GM12891 (cell line): ENCODE measurements at places on chromosomes 12 and 14.

- no peak for DNase-seq
These were observed 125.0 kb downstream of the AKAP6 start for GRCh38 chr14:32453857-32454810.

DNA sequence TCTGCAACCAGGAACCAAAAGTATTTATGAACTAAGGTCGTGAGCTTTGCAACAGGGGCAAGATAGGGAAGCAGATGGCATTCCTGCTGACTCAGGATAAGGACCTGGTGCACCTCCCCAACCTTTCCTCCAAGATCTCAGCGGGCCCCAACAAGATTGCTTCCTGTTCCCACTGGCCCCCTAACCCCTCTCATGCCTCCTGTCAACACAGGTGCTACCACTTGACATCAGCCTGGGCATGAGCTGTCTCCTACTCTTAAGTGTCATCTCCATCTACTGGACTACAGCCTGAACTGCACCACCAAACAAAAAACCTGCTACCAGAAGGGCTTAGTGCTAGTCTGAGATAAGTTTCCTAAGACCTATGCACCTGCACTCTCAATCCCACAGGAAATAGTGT is 32.7 kb downstream of the MED6 start:
- no peak for DNase-seq

DNA sequence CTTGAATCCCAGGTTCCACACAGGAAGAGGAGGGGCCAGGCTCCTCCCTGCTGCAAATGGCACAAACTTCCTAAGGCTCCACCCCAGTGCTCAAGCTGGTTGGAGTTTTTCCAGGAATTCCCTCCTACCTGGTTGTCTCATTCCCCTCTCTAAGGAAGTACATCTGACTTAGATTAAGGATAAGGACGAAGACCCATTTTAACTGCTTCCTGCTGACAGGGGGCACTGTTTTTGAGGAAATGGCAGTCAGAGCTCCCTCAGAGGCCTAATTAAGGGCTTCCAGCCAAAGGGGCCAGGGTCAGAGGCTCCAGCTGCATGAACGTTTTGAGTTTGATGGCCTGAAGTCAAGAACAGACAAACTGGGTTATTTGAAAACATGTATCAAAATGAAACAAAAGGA is 1084.7 kb downstream of the SLC6A15 start:
- no peak for DNase-seq

- DNase-seq, result no peak
These were observed 1.8 kb upstream of the CHST11 start for GRCh38 chr12:104454997-104455396.

- DNase-seq, result no peak
These were observed 45.0 kb upstream of the AMN1 start for GRCh38 chr12:31773867-31774266.

GRCh38 chr12:54663603-54664002 is 15.4 kb upstream of the DCD start:
- no peak for DNase-seq

DNA sequence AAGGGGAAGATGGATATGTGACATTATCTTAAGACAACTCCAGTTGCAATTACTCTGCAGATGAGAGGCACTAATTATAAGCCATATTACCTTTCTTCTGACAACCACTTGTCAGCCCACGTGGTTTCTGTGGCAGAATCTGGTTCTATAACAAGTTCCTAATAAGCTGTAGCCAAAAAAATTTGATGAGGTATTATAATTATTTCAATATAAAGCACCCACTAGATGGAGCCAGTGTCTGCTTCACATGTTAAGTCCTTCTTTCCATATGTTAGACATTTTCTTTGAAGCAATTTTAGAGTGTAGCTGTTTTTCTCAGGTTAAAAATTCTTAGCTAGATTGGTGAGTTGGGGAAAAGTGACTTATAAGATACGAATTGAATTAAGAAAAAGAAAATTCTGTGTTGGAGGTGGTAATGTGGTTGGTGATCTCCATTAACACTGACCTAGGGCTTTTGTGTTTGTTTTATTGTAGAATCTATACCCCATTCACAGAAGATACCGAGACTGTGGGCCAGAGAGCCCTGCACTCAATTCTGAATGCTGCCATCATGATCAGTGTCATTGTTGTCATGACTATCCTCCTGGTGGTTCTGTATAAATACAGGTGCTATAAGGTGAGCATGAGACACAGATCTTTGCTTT is 36.9 kb downstream of the PSEN1 start:
- DNase-seq, result no peak

DNA sequence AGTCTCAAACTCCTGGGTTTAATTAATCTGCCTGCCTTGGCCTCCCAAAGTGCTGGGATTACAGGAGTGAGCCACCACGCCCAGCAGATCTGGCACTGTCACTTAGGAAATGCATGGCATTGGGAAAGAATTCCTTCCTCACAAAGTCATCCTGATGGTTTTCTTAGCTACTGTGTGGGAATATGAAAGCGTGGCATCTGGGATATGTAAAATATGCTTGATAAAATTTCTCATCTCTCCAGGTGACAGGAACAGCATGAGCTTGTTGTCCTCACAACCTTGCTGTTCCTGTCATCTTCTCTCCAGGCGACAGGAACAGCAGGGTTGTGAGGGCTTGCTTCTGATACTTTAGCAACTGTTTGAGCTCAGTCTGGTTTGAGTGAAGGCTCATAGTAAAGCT is 16.1 kb upstream of the AICDA start:
- DNase-seq, result no peak

GRCh38 chr14:95452893-95453712 is 63.3 kb downstream of the SYNE3 start:
- DNase-seq, result no peak

- DNase-seq, result no peak
These were observed 14.0 kb downstream of the CPM start for GRCh38 chr12:68918960-68919359.

DNA sequence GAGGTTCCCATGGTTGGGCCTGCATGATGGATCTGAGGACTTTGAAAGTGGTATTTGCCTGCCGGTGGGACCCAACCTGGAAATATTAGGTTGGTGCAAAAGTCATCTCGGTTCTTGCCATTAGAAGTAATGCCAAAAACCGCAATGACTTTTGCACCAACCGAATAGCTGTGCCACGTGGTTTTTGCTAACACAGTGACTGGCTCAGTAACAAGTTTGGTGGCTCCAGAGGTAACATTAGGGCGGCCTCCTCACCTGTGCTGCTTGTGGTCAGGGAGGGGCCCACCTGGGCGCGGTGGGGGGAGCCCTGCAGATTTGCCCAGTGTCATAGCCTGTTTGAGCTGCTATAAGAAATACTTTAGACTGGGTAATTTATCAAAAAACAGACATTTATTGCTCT is 1.8 kb downstream of the BDKRB2 start:
- no peak for DNase-seq

DNA sequence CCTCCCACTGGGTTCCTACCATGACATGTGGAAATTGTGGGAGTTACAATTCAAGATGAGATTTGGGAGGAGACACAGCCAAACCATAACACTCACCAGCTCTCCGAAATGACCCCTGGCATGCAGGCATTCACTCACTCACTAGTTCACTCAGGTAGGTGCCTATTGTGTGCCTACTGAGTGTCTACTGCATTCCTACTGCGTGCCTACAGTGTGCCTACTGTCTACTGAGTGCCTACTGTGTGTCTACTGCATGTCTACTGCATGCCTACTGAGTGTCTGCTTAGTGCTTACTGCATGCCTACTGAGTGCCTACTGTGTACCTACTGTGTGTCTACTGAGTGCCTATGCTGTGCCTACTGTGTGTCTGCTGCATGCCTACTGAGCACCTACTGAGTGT is 71.7 kb upstream of the FZD10 start:
- DNase-seq, result no peak

GRCh38 chr14:100979780-100980179 is 76.3 kb upstream of the RTL1 start:
- DNase-seq, result no peak

- no peak for DNase-seq
These were observed 45.0 kb downstream of the TRAFD1 start for GRCh38 chr12:112170376-112170775.

GRCh38 chr14:92665661-92666110 is 82.7 kb downstream of the LGMN start:
- DNase-seq, result no peak

DNA sequence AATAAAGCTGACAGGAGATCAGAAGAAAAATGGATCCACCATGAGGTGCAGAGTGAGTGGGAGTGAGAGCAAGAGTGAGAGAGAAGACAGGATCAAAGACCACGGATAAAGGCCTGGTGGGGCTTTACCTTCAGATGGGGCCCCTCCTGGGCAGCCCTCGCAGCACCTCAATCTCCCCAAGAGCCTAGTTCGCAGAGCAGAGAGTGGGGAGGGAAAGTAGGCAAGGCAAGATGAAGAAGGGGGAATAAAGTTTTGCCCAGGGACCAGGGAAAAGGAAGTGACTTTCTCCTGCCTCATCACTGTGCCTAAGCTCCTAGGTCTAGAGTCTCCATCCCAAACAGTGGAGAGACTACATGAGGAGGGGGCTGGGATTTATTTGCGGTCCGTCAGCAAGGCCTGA is 10.3 kb downstream of the OR10P1 start:
- DNase-seq, result no peak

DNA sequence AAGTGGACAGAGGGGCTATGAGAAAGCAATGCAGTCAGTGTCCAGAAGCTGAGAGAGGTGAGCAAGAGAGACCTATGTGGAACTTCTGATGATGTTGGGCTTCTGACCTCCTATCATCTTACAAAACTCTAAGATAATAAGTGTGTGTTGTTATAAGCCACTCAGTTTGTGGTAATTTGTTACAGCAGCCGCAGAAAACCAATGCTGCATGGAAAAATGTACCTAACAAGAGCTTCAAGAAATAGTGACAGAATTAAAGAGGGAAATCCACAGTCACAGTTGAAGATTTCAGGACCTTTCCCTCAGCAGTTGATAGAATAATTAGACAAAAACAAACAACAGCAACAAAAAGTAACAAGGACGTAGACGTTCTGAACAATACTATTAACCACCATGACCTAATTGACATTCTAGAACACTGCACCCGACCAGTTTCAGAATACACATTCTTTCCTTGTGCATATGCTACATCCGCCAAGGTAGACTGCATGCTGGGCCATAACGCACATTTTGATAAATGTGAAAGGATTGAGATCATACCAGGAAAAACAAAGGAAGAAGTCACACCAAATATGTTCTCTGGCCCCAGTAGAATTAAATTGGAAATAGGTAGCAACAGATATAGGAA is 1.8 kb upstream of the EVL start:
- DNase-seq, result no peak

- no peak for DNase-seq
These were observed 47.4 kb downstream of the SMIM41 start for GRCh38 chr12:52126605-52127578.
